Upper lobe of right lung (tissue), 1 donor: ENCODE measurements at places on chromosomes 11 and 22. TPM values are rescaled to one million over a fixed set of nuclear protein-coding genes. Genes with fewer than 3 reads are reported as not detected.

The MIAT gene
- 6.1 TPM for total RNA-seq

DNA sequence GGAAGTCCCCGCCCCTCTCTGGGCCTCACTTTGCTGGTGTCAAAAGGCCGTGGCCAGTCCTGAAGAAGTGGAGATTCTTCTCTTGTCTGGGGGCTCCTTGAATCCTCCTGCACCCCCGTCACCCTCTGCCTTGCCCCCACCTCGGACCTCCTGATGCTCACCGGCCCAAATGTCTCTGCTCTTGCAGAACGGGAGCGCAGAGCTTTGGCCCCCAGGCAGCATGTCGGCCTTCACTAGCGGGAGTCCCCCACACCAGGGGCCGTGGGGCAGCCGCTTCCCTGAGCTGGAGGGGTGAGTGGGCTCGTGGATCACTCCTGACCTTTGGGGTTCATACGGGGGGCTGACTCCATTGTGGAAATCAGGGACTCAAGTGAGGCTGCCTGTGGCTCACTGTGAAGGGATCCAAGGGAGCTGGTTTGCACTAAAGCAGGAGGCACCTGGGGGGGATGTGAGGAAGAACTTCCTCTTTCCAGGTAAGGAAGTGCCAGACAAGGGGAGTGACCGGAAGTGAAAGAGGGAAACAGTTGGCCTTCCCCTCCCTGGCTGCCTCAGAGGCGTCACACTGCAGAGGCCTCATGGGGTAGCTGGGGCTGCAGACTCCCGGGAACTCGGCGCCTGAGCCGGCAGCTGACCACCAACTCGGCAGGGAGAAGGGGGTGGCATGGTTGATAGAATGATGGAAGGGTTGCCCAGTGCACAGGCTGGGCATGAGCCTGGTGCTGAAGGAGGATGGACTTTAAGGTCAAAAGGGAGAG is 23.1 kb downstream of the CSF2RB start:
- peak; percentile 64 for DNase-seq
- H3K36me3 ChIP-seq: peaks cover 10% of the 10 kb centered on the region
- H3K4me3 ChIP-seq: no peak overlapping the region
- no peaks in the 10 kb centered on the region for H3K4me1 ChIP-seq
- H3K27ac ChIP-seq: no peak overlapping the region
- no peaks in the 10 kb centered on the region for H3K27me3 ChIP-seq

DNA sequence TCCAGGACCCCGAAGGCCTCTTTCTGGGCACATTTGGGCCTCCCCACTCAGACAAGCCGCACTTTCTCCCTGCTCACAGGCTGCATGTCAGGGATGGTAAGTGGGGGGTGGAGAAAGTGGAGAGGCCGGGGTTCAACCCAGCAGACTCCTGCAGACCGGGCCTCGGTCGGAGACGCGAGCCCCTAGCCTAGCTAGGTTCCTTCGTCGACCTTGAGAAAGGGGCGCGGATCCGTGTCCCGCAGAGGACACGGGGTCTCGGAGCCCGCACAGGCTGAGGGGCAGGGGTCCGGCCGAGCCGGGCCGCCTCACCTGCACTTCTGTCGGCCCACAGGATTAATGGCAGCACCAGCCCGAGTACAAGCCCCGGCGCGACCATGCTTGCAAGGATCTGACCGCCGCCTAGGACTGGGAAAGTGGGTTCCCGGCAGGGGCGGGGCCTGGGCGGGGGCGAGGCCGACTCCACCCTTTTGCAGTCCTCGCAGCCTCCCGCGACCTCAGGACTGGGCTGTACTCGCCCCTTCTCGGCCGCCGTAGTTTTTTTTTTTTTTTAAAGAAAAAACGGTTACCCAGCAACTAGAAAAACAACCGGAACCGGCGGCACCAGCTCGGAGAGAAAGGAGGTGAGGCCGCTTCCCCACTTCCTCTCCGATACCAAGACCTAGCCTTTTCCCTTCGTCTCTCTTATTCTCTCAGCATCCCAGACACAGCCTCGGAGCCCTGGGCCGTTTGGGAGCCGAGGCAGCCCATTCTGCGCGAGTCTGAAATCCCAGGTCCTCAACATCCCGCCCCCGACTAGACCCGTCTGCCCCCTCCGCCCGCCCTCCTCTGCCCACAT is at the start of the genes SIAE and SPA17:
Gene SIAE, minus strand, starts transcription at position 407 of the 835 bp plus-strand sequence. Its CDS starts 31 bp downstream, at position 376.
Gene SPA17, plus strand, starts transcription at position 572 of the 835 bp plus-strand sequence. CDS start 1,361 bp downstream, outside the sequence.
- H3K36me3 ChIP-seq: no peaks in the 10 kb centered on the region
- DNase-seq: peak; percentile 98
- H3K27me3 ChIP-seq: no peaks in the 10 kb centered on the region

The CHEK1 gene
- 1.8 TPM for total RNA-seq

GRCh38 chr22:30291058-30291892 is 2.0 kb upstream of the CASTOR1 start:
- no peaks in the 10 kb centered on the region for H3K27me3 ChIP-seq
- peak overlapping the region; percentile 92 for H3K27ac ChIP-seq
- H3K4me1 ChIP-seq: peaks cover 40% of the 10 kb centered on the region
- peak; percentile 91 for DNase-seq

- no peaks in the 10 kb centered on the region for H3K27me3 ChIP-seq
- no peaks in the 10 kb centered on the region for H3K36me3 ChIP-seq
- H3K4me1 ChIP-seq: peaks cover 55% of the 10 kb centered on the region
These were observed 104.2 kb downstream of the MICAL3 start for GRCh38 chr22:17920145-17920605.

GRCh38 chr11:3120071-3120792 is 44.9 kb downstream of the OSBPL5 start:
- H3K4me3 ChIP-seq: no peak overlapping the region
- H3K4me1 ChIP-seq: peaks cover 19% of the 10 kb centered on the region
- peak; percentile 62 for DNase-seq
- no peaks in the 10 kb centered on the region for H3K27me3 ChIP-seq

DNA sequence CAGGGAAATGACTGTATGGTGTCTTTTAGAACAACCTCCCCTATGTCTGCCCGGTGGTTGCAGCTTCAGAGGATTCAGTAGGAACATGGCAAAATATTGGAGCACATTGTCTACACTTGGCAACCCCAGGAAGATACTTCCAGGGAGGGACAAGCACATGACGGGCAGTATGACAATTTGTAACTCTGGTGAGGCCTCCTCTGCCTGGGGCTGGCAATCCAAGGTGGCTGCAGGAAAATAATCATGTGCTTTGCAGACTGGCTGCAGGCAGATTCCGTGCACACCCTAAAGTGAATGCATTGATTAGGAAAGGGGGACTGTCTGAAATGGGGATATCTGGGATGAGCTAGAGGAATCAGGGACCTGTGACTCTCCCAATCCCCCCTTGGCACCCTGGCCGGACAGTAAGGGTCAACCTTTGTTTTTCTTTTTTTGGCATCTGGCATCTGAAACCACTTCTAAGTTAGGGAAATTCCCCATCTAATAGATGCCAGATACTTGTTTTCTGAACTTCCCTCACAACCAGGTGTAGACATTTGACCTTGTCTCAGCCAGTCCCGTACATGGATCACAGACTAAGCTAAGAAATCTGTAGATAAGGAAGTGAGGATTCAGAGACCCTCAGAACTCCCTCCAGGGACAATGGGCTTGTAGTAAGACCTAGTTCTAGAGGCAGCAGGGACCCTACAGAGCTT is 10.5 kb upstream of the PHOX2A start:
- no peaks in the 10 kb centered on the region for H3K36me3 ChIP-seq
- H3K4me3 ChIP-seq: no peak overlapping the region
